ENCODE measurements at places on chromosomes 4 and X.

GRCh38 chrX:24796204-24796603, 102.5 kb downstream of the POLA1 start:
- no peak for DNase-seq

- DNase-seq, result peak; percentile 2
Observed at GRCh38 chr4:12583275-12583674, 900.9 kb downstream of the RAB28 start.

DNA sequence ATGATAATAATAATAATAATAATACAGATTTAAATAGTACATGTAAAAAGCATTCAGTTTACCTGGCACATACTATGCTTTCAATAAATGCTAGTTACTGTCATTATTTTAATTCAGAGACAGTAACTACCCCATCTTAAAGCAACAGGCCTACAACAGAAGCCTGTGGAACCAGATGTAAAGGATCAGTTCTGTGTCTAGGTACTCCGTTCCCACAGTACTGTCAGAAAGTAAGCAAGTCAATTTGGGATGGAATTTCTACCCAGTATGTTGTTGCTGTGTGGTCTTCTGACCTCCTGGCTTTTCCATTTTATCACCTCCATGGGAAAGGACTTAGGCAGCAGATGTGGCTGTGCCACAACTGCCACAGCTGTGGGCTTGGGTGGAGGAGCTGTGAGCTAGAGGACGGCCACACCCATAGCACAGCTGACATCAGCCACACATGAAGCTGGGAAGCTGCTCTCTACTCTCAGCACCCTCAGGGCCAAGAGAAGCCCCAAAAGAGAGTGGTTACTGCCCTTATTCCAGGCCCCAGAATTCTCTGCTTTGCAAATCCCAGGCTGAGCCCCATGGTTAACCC, 102.8 kb downstream of the CBR4 start:
- peak; percentile 39 for DNase-seq

DNA sequence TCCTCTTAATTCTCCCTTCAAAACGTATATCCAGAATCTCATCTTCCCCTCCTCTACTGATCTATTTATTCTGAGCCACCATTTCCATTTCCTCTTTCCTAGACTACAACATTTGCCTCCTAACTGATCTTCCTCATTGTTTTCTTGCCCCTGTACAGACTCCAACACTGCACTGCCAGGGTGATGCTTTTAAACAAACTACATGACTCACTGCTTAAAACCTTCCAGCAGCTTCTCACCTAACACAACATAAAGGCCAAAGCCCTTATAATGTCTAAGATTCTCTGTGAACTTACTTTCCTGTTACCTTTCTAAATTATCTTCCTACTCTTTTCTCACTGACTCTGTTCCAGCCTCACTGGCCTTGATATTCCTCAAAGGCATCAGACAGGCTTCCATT, 161.0 kb upstream of the HS3ST1 start:
- no peak for DNase-seq

DNA sequence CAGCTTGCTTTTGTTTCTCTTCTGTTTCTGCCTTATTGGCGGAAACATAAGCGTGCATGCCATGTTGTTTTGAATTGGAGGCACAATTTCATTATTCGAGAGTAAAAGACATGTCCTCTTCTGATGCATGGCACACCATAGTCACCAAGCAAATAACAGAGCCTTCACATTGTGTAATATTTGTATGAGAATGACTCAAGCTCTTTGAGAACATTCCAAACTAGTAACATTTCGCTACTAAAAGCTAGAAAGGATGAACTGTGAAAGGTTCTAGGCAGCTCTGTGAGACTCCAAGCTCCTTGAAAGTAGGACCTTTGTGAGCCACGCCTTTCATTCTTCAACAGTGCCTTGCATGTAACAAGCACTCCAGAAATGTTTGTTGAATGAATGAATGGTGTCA, 9.2 kb upstream of the ANXA3 start:
- DNase-seq, result no peak

DNA sequence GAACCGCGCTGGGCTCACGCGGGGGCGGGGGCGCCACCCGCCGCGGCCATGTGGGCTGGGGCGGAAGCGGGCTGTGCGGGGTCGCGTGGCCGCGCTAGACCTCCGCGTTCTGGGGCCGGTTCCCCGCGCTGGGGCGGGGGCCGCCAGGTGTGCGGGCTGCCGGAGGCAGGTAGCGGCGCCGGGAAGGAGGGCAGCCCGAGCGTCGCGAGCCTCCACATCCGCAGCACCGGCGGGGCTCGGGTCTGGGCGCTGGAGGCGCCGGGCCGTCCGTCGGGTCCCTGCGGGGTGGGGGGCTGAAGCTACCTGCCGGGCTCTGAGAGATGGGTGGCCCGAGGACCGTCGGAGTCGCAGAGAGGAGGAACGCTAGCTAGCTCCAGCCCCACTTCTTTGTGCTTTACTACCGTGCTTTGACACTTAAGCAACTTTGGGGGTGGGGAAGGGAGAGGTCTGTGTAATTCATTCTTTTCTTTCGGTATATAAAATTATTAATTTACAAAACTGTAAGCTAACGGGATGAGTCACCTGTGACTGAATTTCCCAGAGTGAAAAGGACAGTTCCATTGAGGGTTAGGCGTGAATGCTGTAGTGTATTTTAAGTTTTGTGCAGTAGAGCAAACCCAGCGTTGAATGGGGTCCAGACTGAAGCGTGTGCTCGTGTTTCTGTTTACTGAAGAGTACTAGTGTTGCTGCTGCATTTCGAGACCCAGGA, 689 bp downstream of the METAP1 start:
- DNase-seq, result peak; percentile 11

DNA sequence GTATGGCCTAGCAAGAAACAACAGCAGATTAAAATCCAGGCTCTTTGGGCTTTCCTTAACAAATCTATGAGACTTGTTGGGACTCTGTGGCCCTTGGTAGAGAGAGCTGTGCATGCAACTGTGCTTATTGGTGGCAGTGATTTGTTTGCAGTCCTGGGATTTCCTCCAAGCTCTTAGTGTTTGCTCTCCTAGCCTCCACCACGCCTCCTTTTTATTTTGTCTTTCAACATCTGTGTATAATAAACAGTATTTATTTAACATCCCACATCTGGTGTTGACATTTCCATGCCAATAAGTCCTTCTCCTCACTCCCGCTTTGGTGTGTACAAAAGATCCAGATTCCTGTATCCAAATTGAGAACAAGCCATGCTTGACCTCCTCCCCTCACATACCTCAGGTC, 3.1 kb downstream of the TNMD start:
- no peak for DNase-seq

DNA sequence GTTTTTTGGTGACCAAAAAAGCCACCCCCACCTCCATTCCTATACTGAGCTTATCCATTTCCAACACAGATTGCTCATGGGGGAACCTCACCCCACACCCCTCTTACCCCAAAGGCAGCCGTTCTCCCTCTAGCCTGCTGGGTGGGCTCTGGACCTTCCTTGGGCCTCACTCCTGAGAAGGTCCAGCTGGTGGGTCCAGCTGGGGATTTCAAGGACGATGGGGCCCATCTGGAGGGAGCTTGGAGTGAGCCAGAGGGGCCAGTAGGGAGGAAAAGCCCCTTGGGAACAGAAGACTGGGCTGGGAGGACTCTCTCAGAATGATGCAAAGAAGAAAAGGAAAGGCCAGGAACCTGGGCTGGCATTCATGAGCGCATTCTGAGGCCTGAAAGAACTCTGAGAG, 42.0 kb upstream of the PJA1 start:
- no peak for DNase-seq

DNA sequence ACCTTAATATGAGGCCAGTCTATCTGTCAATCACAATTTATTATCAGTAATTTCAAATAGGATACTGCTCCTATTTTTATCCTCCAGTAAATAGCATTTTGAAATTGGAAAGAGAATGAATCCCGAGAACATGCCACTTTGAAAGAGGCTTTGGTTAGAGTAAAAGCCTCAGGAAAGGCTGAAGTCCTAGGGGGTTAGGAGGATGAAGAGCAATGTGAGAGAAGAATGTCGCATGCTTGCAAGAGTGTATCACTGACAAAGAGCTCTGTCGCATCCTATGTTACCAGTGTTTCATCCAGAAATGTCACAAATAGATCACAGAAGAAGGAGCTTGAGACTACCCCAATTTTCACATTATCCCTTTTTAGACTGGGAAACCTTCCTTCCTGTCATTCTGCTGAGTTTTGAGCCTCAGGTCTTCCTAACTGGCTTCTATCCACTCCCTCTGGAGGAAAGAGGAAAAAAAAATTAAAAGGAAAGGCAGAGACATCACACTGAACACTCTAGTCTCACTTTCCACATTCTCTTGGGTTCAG, 39.8 kb downstream of the GPM6A start:
- DNase-seq, result no peak

DNA sequence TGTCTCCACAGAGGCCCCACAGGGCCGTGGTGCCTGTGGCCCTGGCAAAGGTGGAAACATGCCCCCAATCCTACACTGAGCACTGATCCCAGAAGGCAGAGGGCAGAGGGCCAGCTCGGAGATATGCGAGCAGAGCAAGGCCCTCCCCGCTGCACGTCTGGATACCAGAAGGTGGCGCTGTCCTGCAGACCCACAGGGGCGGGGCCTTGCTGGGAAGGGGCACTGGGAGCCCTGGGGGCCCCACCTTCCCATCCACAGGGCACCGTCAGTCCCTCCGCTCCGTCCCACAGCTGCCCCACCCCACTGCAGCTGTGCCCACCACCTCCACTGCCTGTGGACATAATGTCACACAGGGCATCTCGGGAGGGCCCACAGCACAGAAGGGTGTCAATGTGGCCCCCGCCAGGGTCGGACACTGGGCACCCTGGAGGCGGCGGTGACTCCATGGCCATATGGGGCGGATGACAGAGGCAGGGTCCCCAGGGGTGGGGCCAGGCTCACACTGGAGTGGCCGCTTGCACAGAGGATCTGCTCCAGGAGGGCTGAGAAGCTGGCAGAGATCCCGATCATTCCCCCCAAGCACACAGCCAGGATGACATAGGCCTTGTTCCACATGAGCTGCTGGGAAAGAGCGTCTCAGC, 4.8 kb downstream of the SLC49A3 start:
- peak; percentile 32 for DNase-seq

DNA sequence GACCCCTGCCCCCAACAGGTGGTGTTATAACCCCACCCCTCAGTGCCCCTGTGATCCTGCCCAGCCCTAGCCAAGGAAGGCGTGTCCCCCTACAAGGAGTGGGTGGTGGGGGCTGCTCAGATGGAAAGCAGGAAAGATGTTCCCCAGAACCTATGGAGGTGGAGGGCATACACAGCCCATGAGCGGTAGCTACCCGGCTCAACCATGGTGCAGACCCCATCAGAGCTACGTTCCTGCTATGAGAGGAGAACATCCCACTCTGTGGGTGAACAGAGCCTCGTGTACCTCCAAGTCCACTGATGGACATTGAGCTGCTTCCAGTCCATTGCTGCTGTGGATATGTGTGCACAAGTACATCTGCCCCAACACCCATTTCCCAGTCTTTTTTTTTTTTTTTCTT, 71.1 kb downstream of the SHOX start:
- no peak for DNase-seq

- DNase-seq, result no peak
Observed at GRCh38 chrX:115940888-115941332, 229.6 kb upstream of the AGTR2 start.

DNA sequence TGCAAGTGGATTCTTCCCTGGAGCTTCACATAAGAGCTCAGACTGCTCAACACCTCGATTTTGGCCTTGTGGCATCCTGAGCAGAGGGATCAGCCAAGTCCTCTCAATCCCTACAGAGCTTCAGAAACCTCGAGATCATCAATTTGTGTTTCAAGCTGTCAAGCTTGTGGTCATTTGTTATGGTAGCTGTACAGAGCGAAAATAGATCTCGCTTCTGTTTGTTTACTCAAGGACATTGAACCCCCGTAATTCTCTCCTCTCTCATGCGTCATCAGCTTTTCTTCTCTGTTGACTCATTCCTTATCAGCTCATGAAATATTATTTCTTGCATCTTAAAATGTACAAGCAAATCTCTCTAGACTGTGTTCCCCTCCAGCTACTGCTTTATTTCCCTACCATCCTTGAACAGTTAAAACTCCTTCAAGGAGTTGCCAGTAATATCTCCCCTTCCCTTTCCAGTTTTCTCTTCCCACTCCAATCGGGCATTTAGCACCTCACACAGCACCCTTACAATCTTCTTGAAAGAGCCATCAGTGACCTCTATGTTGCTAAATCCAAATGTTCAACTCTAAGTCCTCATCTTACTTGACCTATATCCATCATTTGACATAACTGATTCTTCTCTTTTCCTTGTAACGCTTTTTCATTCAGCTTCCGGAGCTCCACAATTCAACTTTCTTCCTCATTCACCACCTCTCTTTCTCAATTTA, 106.2 kb upstream of the FAT1 start:
- peak; percentile 65 for DNase-seq

- peak; percentile 29 for DNase-seq
Observed at GRCh38 chr4:42104521-42104920, 47.9 kb downstream of the BEND4 start.

DNA sequence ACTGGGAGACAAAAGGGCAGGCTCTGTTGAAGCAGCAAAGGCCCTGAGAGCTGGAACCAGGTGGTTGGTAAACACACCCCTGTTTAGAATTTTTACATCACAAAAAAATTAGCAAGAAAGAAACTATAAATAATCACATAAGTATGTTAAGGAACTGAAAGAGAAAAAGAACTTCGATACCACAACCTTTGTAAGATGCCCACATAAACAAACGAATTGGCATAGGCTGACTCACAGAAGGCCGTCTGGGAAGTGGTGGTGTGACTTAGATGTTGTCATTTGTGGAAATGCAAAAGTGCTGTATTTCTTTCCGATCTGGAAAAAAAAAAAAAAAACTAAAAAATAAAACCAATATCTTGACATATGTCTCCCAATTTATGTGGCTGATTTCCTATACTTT, 235.1 kb downstream of the USP46 start:
- no peak for DNase-seq

DNA sequence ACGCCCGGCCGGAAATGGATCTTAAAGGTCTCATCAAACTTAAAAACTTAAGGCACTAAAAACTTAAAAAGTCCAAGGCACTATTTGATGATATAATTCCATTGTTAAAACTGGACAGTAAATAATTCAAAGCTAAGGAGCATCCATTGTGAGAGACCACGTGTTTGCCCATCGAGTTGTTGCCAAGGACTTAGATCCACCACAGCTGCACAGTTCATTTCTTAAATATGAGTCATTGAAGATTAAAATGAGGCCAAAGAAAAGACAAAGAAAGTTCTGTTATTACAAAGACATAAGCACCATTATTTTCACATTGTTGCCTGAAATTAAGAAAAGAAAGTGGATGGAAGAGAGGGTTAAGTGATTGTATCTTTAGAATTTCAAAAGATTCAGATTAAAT, 411.5 kb upstream of the FTHL17 start:
- DNase-seq, result peak; percentile 45

- DNase-seq, result peak; percentile 81
Observed at GRCh38 chr4:5381961-5382441, 326.4 kb downstream of the EVC2 start.

DNA sequence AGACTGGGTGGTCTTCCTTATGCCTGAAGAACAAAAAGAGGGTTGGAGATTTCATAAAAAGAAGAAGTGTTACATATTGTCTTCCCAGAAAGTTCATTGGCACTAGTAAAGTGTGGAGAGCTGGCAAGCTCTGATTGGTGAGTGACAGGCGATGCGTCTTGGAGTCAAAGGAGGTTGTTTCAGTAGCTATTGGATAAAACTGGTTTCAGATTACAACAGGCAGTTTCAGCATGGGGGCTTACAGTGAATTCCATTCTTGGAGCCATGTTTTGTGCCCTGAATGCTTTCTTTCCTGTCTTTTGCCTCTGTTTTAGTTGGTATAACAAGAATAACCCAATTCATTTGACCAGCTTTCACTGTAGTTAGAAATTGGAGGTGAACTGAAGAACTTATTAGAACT, 750.5 kb downstream of the ADGRL3 start:
- no peak for DNase-seq

GRCh38 chr4:69896530-69897116, 34.2 kb upstream of the CSN1S1 start:
- peak; percentile 5 for DNase-seq
